ENCODE measurements at places on chromosomes 12 and 14.
A peak's percentile ranks its signal among the peaks of the same experiment; 100 is the strongest.

DNA sequence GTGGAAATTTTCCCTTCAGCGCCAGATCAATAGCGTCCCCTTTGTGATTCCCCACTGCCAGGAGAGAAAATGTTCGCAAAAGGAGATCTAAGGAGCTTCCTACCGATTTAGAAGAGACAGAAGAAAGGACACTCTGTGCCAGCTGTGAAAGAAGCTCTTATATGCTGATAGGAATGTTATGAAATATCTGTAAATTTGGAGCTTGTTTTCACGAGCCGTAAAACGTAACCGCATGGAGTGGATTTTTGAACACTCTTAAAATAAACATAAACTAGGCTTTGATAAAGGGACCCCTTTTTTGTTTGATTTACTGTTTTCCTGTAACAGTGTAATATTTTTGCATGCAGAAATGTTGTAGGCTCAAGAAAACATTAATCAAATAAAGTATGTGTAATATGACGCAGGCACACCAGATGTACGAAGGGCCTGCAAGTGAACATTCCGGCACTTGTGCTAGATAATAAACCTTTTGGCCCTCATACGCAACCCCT lies 346.8 kb downstream of the ETNK1 start:
- no peak for DNase-seq

DNA sequence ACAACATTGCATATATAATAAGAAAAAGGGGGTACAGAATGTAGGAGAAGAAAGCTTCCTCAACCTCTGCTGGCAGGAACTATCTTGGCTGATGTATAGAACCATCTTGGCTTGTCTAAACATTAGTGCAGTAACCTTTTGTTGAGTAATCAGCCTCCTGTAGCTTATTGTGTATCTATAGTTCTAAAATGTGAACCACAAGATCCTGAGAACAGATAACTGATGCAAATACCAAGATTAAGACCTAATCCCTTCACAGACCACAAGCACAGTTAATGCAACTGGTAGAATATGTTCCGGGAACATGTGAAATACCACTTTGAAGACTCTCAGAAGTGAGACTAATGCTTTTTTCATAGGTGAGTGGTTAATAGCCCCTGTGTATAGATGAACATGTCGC lies 50.7 kb upstream of the KCNC2 start:
- DNase-seq, result no peak

- no peak for DNase-seq
Measured at GRCh38 chr12:14960548-14961465, 594 bp downstream of the ARHGDIB start.

DNA sequence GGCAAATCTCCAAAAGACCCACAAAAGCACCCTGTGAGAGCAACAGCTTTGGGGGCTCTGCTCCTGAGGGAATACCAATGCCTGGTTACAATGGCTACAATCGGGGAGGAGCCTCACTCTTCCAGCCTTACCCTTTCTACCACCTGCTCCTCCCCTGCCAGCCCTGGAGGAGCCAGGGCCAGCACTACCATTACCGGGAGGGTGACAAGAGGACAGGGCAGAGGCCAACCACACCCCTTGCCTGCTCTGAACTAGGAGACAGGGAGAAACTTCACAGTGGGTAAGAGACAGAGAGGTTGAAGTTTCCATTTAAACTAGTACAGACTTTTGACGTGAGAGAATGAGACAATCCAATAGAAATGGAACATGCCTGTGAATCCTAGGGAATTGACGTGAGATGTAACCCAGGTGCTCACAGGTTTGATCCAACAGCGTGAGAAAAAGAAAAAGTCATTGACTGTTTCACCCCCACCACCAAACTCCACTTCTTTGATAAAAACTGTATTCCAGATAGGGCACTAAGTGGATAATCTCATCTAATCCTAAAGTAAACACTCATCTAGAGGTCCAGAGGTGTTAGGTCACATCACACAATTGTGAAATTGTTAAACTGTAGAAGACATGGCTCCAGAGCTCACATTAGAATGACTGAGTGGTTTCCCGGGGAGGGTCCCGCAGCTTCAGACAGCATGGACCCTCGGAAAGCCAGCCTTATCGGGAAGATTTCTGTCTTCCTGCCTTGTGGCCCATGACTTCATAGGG lies 8.4 kb upstream of the TC2N start:
- no peak for DNase-seq

- no peak for DNase-seq
Measured at GRCh38 chr14:104245723-104246122, 107.3 kb downstream of the KIF26A start.

GRCh38 chr14:38873941-38874612 lies 229.0 kb downstream of the SEC23A start:
- no peak for DNase-seq

DNA sequence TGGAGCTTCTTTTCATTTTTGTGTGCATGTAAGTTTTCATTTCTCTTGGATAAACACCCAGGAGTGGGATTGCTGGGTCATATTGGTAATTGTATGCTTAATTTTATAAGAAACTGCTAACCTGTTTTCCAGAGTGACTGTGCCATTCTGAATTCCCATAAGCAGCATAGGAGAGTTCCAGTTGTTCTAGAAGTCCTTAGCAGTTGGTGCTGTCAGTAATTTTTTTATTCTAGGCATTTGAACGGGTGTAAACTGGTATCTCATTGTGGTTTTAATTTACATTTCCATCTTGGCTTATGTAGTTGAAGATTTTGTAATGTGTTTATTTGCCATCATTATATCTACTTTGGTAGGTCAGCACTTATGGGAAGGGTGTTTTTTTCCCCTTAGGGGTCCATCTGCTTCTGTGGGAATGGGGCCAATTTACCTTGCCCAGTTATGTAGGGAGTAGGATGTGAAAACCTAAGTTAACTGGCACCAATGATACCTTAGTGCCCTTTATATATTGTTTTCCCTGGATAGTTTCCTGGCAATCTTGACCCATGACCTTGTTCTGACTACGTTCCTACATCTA lies 202.9 kb downstream of the AKAP6 start:
- DNase-seq, result no peak

GRCh38 chr12:13093191-13093847 lies 10.1 kb downstream of the GSG1 start:
- DNase-seq, result no peak

GRCh38 chr14:70190156-70190555 lies 1.4 kb upstream of the SLC8A3 start:
- no peak for DNase-seq

GRCh38 chr12:94644141-94644979 lies 6.0 kb downstream of the TMCC3 start:
- DNase-seq, result peak; percentile 83

DNA sequence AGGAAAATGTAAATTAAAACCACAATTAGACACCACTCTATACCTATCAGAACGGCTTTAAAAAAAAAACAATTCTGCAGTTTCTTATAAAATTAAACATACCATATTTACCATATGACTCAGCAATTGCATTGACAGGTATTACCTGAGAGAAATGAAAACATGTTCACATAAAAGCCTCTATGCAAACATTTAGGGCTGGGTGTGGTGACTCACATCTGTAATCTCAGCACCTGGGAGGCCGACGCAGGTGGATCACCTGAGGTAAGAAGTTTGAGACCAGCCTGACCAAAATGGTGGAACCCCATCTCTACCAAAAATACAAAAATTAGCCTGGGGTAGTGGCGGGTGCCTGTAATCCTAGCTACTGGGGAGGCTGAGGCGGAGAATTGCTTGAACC lies 41.1 kb downstream of the SPTB start:
- no peak for DNase-seq

- no peak for DNase-seq
Measured at GRCh38 chr14:22994762-22995275, 12.5 kb upstream of the AJUBA start.

DNA sequence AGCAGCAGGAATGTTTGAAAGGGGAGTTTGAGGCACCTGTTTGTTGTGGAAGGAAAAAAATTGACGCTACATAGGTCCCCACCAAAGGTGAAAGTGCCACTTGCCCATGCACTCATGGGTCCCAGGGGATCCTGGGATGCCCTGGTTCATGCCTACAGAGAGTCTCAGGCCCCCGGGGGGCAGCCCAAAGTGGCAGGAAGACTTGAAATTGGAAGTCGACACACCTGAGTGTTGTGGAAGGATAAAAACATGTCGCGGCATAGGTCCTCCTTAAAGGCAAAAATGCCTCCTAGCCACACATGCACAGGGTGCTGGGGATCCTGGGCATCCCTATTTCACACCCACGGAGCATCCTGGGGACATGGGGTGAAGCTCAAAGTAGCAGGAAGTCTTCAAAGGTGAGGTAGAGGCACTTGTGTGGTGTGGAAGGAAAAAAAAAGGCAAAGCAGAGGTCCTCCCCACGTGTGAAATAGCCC lies 576.1 kb downstream of the ALG10 start:
- DNase-seq, result no peak

Data from left kidney (tissue), 8 donors.